ENCODE measurements at places on chromosomes 3 and 15. TPM values are rescaled to one million over a fixed set of nuclear protein-coding genes. Genes with fewer than 3 reads are reported as not detected.
A peak's percentile ranks its signal among the peaks of the same experiment; 100 is the strongest.

GRCh38 chr3:177832880-177833279 is 635.6 kb upstream of the TBL1XR1 start:
- DNase-seq: no peak

The LCTL gene
- not detected for total RNA-seq

DNA sequence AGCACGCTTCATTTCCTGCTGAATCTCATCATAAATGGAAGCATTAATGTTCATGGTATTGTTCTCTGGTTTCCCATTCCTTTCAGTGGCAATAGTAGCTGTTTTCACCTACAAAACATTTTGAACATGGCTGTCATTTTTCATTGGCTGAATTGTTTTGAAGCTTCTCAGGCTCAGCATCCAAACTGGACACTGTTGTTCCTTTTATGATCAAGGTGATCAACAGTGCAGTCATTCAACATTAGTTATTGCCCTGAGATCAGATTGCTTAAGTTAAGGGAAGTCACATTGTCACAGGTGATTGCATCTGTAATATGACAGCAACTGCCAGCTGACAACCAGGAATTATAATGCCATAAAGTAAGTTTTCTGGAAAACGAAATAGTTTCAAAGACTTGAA is 46.9 kb downstream of the SATB1 start:
- no peak for DNase-seq

GRCh38 chr3:75737831-75738493 is 47.4 kb downstream of the ZNF717 start:
- DNase-seq: no peak

- peak; percentile 87 for DNase-seq
Measured at GRCh38 chr3:54853573-54854404, 74.1 kb downstream of the LRTM1 start.

DNA sequence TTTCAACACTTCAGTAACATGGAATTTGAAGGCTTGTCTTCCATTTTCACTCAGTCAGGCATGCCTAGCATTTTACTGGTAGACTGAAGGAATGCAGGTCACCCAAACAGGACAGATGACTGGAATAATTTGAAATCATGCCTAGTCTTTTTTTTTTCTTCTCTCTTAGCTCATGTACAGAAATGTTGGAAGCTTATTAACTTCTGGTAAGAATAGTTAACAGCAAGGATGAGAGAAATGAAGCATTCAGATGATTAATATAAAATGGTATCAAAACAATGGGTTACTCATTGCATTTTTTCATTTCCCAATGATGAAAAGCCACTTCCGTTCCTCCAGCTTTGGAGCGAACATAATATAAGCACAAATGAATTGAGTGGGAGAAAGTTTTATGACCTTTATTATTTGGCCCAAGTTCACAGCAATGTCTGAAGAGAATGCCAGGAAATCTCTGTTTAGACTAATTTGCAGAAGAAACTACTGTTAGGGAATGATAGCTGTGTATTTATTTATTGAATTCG is 431.6 kb upstream of the RASGRP1 start:
- DNase-seq: no peak

- no peak for DNase-seq
Measured at GRCh38 chr3:119417771-119418512, 45.5 kb downstream of the TMEM39A start.

DNA sequence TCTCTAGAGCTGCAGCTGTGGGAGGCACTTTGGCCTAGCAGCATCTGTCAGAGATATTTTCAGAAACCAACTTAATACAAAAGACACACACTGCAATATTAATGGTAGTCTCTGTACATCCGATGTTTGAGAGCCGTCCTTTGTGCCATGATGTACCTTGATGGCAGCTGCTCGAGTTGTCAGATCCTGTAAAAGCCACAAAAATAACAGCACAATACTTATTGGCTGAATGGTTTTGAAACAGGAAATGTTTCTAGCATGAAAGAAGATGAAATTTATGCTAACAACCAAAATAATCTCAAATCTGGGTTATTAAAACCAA is 445.5 kb upstream of the TBL1XR1 start:
- no peak for DNase-seq

DNA sequence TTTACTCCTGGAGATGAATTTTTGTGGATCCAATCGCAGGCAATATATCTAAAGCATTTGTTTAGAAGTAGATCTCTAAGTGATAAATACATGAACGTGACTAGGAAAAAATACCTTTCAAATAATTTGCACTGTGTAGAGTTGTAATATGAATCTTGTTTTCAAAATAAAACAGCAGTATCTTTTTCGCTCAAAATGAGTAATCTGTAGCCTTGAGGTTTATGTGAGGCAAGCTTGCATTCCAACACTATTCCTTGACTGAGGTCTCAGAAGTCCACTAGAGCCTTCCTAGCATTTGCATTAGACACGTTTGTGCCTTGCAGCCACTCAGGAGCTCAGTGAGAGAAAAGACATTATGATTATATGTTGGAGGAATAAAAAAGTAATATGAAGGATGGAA is 138.3 kb upstream of the ROBO1 start:
- no peak for DNase-seq

The MFGE8 gene
- 290 TPM for total RNA-seq

DNA sequence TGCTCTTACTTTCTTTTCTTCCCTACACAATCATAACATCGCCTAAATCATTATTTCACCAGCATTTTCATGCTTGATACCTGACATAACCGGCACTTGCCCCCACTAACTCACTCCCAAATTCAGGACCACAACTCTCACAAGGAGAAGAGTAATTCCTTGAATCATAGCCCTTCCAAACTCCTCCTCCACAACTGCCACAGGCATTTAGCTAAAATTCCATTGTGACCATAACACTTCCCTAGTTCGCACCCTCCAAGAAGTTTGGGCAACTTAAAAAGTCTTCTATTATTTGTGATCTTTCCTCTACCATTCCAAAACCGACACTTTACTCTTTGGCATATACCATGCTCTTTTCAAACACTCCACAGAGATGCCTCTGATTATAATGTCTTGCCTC is 59.4 kb upstream of the XRN1 start:
- no peak for DNase-seq

DNA sequence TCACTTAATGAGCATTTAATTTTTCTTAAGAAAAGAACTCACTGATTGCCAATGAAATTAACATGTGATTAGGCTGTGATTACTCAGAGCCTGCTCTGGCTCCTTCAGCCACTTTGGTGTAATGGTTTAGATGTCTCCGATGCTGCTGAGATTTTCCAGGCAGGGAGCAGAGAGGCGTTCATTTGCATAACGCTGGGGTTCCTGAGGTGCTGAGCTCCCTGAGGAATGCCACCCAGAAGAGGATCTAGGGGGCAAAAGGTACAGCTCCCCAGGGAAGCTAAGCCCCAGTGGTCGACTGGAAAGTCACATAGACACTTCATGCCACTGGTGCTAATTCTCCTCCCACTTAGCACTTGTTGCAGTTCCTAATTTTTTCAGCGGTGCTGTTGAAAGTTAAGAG is 119.5 kb downstream of the USP13 start:
- no peak for DNase-seq

DNA sequence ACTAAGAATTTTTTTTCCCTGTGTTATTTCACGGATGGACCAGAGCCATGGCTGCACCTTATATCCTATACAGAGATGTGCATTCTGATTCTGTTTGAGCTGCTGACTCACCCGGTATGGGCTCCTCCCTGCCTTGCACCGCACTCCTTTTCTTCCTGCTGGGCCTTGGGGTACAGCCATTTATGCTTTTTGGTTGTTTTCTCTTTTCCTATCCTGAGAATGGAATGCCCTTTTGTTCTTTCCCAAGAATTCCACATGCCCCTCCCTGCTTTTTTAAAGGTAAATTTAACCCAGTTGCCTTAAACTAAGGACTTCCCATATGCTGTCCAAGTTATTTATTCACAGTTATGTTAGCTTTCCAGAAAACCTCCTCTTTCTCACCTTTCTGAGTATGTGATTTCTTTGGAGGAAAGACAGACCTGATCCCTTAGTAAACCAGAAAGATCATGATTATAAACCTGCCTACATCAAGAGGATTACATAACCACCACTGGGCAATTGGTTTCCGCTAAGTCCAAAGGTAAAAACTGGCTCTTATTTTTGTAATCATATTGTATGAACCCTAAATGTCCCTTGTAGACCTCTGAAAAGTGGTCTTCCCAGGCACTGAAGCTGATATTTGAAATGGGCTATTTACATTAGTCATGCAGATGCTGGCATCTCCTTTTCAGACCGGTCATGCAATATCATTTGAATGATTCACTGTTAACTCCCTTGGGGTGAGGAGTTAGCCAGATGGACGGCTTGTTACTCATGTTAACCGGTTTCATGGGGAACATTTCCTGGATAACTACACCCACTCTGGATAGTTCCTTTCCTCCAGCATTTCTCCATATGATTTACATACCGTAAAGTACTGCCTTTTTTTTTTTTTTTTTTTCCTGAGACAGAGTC is 45.5 kb downstream of the TMOD3 start:
- DNase-seq: no peak

The CXCR6 gene
- 0.22 TPM for total RNA-seq

The MOBP gene
- total RNA-seq: not detected

DNA sequence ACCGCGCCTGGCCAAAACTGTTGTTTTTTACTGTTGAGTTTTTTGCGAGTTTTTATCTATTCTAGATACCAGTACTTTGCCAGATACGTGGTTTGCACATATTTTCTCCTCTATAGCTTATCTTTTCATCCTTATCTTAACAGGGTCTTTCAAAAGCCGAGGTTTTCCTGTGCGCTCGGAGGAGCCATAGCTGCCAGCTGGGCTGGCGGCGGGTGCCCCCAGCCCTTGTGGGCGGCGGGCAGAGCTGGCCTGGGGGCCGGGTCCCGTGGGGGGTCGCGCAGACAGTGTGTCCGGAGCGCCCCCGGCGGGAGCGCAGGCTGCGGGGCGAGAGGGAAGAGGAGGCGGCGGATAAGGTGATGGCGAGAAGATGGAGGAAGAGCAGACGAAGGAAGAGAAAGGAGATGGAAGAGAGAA is 11.1 kb upstream of the EIF4A2 start:
- DNase-seq: no peak

GRCh38 chr15:70518201-70519003 is 245.0 kb downstream of the UACA start:
- no peak for DNase-seq

- DNase-seq: no peak
Measured at GRCh38 chr3:150613034-150613433, 9.9 kb downstream of the SELENOT start.

All from Right ventricle myocardium superior (tissue), 1 donor.